ENCODE measurements at places on chromosomes 3 and 15. TPM values are rescaled to one million over a fixed set of nuclear protein-coding genes. Genes with fewer than 3 reads are reported as not detected.

DNA sequence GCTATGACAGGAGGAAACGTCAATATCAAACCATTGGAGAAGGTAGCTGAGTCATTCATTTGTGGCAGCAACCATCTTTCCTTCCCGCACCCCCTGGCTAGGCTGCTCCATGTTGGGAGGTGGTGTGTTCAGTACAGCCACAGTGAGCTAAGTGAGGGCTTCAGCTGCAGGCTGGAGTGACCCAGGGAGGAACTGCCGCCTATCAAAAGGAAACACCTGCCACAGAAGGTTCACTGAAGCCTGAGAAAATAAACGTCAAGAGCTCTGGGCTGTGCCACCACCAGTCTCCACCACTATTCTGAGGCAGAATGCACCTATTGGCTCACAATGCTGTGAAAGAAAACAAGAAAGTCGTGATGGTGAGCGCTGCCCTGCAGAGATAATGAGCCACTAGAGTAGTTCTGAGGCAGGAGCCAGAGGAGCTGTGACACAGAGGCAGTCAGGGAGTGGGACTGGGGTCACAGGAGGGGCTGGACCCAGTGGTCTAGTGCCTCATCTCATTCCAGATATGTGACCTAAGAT is 34.8 kb upstream of the CD47 start:
- H3K4me3 ChIP-seq: no peak overlapping the region
- H3K27ac ChIP-seq: no peak overlapping the region
- no peaks in the 10 kb centered on the region for H3K36me3 ChIP-seq
- no peaks in the 10 kb centered on the region for H3K27me3 ChIP-seq
- no peak for DNase-seq

DNA sequence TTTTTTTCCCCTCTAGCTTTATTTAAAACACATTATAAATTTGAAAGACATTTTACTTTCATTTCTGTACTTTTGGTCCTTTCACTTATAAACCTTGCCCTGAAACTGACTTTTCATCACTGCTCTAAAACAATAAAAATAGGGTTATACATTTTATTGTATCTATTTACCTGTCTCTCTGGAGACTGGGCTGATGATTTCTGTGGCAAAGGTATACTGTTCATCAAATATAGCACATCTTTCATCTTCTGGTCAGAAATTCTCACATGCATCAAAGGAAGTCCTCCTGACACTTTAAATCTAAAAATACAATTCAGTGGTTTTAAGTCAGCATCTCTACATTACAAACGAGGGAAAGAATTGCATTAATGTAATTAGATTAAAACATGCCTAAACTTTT is 86.1 kb downstream of the VPS13C start:
- peaks cover 36% of the 10 kb centered on the region for H3K4me1 ChIP-seq
- H3K4me3 ChIP-seq: no peak overlapping the region
- H3K27me3 ChIP-seq: no peaks in the 10 kb centered on the region
- peaks cover 67% of the 10 kb centered on the region for H3K36me3 ChIP-seq
- peak overlapping the region; percentile 62 for H3K27ac ChIP-seq

DNA sequence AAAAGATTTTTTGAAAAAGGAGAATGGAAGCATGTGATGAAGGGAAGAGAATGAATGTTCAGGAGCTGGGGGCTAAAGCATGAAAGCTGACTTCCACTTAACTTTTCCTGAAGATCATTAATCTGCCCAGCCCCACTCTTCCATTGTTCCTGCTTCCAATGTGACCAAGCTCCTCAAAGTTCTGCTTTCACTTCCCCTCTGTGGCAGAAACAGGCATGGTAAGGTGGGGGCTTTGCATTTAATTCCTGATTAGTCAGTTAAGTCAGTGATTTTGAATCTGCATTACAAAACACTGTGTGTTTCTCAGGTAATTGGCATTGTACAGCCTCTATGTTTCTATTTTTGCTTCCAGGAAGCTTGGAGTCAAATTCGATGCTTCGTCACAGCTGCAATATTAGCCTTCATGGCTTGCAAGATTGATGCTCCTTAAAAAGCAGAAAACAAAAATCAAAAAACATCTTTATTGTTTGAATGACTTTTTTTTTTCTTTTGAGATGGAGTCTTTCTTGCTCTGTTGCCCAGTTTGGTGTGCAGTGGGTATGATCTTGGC is 7.3 kb upstream of the TM6SF1 start:
- H3K27ac ChIP-seq: peak overlapping the region; percentile 20
- H3K36me3 ChIP-seq: no peaks in the 10 kb centered on the region
- H3K4me1 ChIP-seq: peaks cover 13% of the 10 kb centered on the region
- DNase-seq: no peak
- no peaks in the 10 kb centered on the region for H3K27me3 ChIP-seq
- no peak overlapping the region for H3K4me3 ChIP-seq

DNA sequence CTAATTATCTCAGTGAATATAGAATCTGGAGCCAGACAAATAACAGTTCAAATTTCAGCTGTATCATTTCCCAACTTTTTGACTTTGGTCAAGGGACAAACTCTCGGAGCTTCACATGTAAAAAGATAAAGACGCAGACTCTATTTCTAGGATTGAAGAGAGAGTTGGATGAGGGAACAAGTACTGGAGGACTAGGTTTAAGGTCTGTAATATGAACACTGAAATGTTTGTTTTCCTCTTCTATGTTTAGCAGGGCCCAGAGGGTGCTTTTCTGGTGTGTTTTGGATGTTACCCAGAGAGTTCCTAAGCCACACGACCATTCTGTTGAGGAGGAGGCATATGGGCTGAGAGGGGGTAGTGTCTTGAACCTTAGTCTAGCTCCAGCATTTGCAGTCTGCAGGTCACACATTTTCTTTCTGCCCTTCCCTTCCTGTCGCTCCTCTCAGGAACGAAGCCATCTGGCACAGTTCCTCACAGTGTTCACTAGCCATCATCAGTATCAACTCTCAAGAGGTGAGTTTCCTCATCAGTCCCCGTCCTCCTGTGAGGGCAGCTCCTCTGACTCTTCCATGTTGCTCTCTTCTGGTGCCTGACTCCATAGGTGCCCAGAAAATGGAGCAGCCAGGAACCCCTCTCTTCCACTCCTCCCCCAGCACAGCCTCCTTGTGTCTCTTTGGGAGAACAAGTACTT is 250.1 kb downstream of the SQOR start:
- H3K4me1 ChIP-seq: peaks cover 12% of the 10 kb centered on the region
- H3K27me3 ChIP-seq: no peaks in the 10 kb centered on the region
- H3K36me3 ChIP-seq: no peaks in the 10 kb centered on the region
- no peak for DNase-seq
- H3K4me3 ChIP-seq: no peak overlapping the region
- no peak overlapping the region for H3K27ac ChIP-seq

DNA sequence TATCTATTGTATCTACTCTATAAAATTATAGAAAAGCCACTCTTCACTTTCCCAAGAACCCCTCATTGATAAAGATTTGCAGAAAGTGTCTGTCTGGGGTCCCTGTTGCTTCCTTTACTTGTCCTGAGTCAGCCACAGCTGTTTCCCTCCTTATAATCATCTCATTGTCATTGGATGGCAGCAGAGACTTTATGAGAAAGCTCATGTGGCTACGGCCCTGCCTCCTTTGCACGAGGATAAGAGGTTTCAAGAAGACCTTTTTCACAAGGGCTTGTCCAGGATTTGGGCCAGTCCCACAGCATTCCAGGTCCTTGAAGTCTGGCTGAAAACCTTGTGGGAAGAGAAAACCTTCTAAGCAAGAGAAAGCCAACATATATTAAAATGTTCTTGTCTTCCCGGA is 41.9 kb upstream of the THBS1 start:
- no peak for DNase-seq
- H3K4me3 ChIP-seq: no peak overlapping the region
- H3K27me3 ChIP-seq: no peaks in the 10 kb centered on the region
- no peaks in the 10 kb centered on the region for H3K36me3 ChIP-seq
- H3K4me1 ChIP-seq: peaks cover 12% of the 10 kb centered on the region
- no peak overlapping the region for H3K27ac ChIP-seq

GRCh38 chr3:28915741-28916500 is 364.9 kb upstream of the RBMS3 start:
- H3K4me1 ChIP-seq: peaks cover 10% of the 10 kb centered on the region
- no peak for DNase-seq
- H3K27ac ChIP-seq: peak overlapping the region; percentile 69
- peak overlapping the region; percentile 52 for H3K4me3 ChIP-seq
- H3K36me3 ChIP-seq: no peaks in the 10 kb centered on the region

Gene KLHL24
- 217 TPM for total RNA-seq

Gene TMEM40
- 4.5 TPM for total RNA-seq
